Panc1 (cell line): ENCODE measurements at places on chromosomes 1 and 21.

DNA sequence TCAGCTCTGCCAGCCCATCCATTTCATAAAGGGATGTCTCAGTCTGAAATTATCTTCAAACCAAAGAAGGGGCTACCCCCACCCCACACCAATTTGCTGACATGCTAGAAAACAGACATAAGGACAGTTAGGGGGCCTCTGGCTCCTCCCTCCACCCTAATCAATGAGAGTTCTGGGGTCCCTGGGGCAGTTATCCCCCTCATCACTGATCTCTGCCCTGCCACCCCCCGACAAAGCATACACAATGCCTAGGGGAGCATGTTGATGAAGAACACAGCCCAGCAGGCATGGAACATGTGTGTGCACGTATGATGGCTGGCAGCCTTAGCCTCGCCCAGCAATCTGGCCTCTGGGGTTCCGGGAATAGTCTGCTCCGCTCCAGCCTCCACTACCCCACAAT, 58.9 kb downstream of the RHBG start:
- DNase-seq, result no peak

- no peak for DNase-seq
Measured at GRCh38 chr1:228494391-228494790, 7.2 kb downstream of the RNF187 start.

GRCh38 chr1:114345930-114346479, 165.0 kb downstream of the TRIM33 start:
- no peak for DNase-seq

- DNase-seq, result no peak
Measured at GRCh38 chr1:2391931-2392509, 379 bp downstream of the RER1 start.

DNA sequence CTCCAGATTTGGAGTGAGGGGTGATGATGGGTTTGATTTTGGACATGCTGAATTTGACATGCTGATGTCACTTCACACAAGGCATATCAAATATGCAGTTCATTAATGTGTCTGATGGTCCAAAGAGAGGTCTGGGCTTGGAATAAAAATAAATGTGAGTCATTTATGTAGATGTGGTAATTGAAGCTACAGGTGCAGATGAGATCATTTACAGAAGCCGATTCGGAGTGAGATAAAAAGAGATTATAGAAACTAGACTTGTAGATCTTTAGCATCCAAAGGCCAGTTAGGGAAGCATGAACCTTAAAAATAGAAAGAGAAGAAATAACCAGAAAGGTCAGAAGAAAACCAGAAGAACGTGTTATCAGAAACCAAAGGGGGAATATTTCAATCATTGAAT, 350.9 kb upstream of the ZP4 start:
- DNase-seq, result no peak

DNA sequence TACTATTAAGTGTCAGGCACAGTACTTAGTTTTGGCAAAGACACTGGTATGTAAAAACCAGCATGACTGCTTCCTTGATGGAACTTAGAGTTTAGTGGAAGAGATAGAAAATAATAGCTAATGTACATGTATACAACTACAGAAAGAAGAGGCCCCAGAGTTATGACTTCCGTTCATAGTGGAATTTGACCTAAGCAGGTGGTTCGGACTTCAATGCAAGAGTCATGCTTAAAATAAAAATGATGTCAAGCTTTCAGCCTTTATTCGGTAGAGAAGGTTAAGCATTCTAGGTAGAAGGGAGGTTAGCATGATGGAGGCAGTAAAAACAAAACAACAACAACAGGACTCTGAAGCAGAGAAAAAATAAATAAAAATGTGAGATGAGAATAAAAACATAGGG, 165.9 kb downstream of the KCNT2 start:
- DNase-seq, result no peak

- DNase-seq, result no peak
Measured at GRCh38 chr21:31555741-31556191, 103.7 kb upstream of the SOD1 start.

GRCh38 chr1:113255038-113255719, 135.1 kb upstream of the MAGI3 start:
- DNase-seq, result no peak

DNA sequence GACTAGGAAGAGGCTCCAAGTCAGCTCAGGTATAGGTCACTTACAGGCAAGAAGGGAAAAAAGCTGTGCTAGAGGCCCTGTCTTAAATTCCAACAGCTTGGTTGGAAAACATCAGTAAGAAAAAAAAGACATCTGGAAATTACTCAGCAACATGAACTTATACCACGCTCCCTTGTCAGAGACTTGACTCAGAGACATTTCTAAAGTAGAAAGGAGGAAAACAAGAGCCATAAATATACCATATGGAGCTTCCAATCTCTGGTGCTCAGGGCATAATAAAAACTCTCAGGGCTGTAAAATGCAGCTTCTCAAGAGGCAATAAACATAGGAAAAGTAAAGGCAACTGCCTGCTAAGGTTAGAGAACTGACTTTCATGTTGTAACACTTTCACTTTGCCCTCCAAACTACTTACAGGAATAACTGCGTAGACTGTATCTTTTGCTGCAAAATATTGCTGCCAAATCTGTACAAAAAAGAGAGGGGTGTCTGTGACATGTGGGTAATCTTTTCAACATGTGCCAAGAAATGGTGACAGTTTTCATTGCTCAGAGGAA, 14.7 kb downstream of the ATPAF1 start:
- no peak for DNase-seq

DNA sequence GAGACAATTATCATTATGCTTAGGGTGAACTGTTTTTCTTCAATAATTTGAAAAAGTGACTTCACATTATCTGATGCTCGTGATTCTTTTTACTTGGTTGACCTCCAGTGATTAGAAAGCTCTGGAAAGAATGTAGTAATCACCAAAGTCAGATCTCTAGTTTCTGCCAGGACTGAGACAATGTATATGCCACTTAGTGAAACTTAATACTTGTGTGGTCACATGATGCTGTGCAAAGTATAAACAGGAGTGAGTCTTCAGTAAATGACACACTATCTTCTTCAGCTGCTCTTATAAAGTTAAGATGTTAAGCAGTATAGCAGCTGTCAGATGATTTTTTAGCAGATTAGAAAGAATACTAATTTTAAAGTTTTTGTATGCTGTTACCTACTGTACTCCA, 17.2 kb downstream of the VCAM1 start:
- DNase-seq, result no peak

GRCh38 chr1:9960706-9961562, 17.7 kb downstream of the NMNAT1 start:
- DNase-seq, result no peak

- DNase-seq, result no peak
Measured at GRCh38 chr1:27047914-27048313, 35.3 kb upstream of the TENT5B start.

GRCh38 chr1:207102659-207103058, 1.4 kb upstream of the C4BPA start:
- no peak for DNase-seq

DNA sequence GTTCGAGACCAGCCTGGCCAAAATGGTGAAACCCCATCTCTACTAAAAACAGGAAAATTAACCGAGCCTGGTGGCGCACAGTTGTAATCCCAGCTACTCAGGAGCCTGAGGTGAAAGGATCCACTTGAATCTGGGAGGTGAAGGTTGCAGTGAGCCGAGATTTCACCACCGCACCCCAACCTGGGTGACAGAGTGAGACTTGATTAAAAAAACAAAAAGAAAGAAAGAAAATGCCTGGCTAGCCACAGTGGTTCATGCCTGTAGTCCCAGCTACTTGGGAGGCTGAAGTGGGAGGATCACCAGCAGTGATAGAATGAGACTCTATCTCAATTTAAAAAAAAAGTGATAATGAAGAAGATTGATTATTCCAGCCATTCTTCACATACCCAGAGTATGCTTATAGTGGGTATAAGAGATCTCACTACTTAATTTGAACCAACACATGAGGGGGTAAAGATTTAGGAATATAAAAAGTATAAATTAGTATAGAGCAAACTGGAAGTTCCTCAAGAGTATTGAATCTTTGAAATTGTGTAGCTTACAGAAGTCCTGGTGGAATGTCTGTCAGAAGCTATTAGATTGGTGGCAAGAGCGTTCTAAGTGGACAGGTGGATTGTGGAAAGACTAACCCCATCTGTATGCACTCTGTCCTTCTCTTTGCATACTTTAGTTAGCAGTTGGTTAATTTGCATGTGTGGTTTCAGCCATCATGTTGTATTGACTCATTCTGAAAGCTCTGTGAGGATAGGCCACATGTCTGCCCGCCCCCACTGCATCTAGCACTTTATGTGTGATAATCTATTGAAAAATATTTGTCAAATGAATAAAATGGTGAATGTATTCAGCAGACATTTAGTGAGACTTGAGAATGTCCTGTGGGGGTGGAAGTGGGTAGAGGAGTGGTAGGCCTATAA, 25.0 kb downstream of the RLF start:
- no peak for DNase-seq

DNA sequence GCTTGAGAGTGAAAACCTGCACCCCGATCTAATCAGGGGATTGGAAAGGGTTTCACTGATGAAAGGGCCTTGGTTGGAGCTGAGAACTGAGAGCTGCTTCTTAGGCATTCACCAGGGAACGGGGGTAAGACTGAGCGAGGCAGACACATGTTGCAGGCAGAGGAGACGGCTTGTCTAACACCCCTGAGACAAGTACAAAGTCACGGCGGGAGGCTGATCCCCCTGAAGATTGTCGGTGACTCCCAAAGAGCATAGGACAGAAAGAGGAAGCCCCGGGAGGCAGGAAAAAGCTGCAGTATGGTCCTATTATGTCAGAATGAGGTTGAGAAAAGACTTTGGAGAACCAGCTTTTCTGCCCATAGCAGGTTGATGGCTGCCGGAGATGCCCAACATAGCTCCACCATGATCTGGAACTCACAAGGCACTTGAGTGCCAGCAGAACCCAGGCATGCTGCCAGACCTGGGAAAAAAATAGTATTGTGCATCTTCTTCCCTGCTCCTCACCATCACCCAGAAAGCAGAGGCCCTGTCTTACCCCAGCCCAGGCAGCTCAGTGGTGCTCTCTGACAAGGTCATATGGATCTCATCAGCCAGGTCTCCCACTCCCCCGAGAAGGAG, 463.9 kb upstream of the PROX1 start:
- no peak for DNase-seq

- DNase-seq, result no peak
Measured at GRCh38 chr1:232519186-232519585, 110.7 kb downstream of the SIPA1L2 start.

DNA sequence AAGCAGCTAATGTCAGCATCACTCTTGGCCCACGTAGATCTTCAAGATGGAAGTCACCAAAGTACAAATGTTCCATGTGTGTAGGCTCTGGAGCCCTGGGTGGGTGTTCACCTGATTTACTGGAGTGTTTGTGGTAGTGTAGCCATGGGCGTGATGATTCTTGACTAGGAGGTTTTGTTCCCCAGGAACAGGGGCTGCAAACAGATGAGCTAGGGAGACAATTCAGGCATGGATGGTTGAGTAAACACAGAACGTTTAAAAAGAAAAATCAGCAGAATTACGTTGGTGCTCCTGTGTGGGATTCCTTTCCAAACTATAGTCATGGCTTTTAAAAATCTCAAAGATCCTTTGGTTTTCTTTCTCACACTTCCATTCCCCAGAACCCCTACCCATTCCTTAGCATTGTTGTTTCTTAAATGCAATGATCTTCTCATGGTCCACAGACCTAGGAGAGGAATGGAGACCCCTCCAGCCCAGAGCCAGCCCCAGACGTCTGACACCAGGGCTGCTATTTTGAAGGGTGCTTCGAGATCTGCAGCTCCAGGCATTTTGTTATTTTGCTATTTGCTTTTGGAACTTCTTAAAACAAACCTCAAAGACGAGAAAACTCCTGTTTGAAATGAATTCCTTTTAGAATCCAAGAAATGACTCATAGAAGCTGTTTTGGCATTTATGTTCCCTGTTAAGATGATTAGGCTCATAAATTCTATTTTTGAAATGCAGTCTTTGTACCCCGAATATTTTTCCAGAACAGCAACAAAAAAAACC, 115.1 kb downstream of the ETS2 start:
- DNase-seq, result no peak

GRCh38 chr21:46454634-46455390, 3.9 kb upstream of the DIP2A start:
- no peak for DNase-seq

DNA sequence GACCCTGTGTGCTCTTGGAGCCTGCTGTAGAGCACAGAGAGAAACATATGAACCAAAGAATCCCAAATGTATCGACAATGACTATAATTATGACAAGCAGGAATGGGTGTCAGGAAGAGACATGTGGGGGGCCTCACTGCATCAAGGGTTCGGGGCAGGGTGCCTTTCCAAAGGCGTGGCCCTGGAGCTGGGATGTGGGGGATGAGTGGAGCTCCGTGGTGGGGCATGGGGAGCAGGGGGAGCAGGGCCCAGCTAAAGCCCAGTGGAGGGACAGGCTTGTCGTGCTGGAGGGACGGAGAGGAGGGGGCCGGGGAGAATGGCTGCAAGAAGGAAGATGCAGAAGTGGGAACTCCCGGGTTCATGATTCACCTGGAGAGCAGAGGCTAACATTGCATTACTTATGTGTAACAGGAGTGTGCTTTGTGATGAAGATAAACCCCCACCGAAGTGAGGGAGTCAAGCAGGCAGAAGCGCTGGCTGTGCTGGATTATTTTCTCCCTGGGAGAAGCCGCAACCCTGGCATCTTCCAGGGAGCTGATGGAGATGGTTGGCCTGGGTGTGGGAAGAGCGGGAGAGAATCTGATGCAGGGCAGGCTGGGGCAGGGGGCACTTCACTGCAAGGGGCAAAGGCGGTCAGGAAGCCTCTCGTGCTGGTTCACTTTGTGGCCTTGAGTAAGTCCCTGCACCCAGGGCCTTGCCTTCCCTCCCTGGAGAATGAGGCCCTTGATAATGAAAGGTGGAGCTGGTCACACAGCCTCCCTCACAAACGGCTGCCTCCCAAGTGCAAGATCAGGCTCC, 124.6 kb upstream of the RUNX3 start:
- DNase-seq, result no peak

DNA sequence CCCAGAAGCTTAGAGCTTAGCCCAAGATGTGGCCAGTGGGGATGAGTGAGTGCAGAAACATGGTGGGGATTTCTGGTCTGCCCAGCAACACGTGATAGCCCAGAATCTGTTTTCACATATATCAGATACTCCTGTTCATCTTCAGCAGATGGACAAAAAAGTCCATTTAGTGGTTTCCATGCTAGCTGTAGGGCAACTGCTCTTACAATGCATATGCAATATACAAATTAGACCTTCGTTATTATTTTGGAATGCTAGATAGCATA, 96.9 kb upstream of the SGIP1 start:
- no peak for DNase-seq

GRCh38 chr1:64194168-64195080, 9.0 kb upstream of the UBE2U start:
- no peak for DNase-seq
